ENCODE measurements at places on chromosomes 5 and 9. TPM values are rescaled to one million over a fixed set of nuclear protein-coding genes. Genes with fewer than 3 reads are reported as not detected.

The DDX4 gene
- total RNA-seq, result not detected

The PPIC gene
- 33.9 TPM for total RNA-seq

The ACTBL2 gene
- 0.16 TPM for total RNA-seq

The SMIM32 gene
- not detected for total RNA-seq

The FREM1 gene
- not detected for total RNA-seq

The LHX2 gene
- not detected for total RNA-seq

The FCN2 gene
- total RNA-seq, result not detected

The IFNA21 gene
- not detected for total RNA-seq

The IL7R gene
- total RNA-seq, result 1.0 TPM

The NOXA1 gene
- 0.82 TPM for total RNA-seq

The HMCN2 gene
- under 0.01 TPM for total RNA-seq

The MTX3 gene
- 21.7 TPM for total RNA-seq

The AK8 gene
- 1.9 TPM for total RNA-seq

DNA sequence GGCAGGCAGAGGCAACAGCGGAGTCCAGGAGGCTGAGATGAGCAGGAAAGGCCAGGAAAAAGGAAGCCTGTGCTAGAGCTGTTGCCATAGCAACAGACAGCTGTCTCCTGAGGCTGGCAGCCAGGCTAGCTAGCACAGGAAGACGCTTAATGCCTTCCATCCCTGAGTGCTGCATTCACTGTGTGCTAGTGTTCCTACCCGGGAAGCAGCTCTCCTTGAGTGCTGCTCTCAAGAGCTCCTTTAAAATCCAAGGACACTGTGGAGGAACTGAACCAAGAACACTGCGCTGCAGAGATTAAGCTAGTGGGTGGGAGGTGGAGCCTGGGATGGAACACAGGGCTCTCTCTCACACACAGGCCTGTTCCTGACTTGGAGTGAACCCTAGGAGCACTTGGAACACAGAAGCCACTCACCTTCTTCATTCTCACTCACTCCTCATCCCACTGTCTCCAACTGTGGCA, 53.5 kb upstream of the IL7R start:
- no peak for DNase-seq

GRCh38 chr5:10863763-10864383, 102.8 kb upstream of the DAP start:
- DNase-seq, result peak; percentile 17

DNA sequence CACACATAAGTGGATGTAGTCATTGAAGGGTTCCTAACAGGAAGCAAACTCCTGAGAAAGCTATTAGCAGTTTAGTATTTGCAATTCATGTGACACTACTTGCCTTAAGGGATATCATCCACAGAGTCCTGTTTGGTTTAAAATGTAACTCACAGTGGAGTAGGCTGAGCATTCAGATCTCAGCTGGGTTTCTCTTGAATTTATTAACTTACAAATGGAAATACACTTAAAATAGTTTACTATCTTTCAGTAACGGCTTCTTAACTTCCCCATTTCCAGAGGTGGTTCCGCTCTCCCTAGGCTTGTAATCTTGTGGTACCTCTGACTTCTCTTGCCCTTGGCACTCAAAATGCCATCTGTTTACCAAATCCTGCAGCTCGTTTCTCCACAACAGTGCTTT, 660.7 kb upstream of the ADAMTS16 start:
- no peak for DNase-seq

DNA sequence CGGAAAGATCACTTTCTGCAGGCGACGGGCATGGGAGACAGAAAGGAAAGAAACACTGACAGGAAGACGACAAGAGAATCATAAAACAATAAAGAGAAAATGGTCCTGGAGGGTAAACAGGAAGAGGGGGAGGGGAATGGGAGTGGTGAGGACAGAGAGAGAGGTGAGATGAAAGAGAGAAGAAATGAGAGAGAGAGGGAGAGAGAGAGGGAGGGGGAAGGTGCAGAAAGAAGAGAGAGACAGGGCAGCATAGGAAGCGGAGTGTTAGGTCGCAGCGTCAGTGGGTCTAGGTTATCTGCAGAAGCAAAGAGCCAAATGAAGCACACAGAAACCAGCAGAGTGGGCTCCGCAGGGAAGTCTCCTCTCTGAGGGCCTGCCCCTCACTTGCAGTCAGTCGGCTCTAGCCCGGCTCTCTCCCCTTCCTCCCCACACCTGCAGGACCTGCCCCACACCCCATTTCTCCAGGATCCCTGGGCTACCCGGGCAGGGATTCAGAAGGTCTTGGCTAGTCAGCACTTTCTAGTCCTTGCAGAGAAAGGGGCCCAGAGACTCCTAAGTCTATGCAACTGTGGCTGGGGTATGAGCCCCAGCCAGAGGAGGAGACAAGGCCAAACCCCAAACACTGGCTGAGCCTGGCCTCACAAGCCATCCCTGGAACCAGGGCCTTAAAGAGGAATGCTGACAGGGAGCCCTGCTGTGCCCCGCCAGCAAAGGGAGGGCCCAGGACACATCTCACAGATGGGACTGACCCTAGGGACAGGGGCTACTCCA, 29.7 kb upstream of the MEIKIN start:
- DNase-seq, result no peak

DNA sequence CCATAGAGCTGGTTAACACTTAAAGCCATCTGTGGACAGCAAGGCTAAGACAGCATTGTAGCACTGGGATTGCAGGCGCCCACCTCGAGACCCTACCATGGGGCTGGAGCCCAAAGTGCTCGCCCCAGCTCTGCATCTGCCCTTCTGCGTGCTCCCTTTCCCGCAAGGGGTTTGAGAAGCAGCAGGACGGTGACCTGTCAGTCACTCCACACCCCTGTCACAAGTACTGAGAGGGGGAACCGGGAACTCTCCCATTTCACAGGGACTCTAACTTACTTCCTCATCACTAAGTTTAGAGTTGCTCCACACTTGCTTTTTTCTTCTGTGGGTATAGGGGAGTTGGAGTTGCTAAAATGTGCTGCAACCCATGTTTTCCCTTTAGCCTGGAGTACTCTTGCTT, 273.2 kb downstream of the SMARCA2 start:
- no peak for DNase-seq

DNA sequence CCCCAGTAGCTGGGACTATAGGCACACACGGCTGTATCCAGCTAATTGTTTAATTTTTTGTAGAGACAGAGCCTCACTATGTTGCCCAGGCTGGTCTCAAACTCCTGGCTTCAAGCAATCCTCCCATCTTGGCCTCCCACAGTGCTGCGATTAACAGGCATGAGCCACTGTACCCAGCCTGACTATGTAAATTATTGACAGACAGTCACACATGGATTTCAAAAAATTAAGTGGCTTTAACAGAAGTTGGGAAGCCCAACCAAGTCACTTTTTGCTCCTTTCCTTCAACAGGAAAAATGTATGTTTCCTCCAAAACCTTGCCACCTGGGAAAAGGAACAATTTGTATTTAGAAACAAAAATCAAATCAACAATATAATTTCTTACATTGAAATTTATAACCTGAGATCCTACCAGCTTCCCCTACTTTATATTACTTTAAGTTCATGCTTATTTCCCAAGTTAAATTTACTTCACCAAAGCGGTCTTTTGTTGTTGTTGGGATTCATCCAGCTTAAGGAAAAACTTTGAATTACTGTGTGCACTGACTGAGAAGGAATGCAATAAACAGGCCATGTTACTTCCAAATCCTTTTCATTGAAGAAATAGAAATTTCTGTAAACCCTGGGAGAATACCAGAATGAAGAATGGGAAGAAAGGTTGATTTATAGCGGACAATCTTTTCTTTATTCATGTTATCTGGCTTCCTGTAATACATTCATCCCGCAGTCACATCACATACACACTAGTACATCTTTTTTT, 8.6 kb downstream of the PCA3 start:
- no peak for DNase-seq

DNA sequence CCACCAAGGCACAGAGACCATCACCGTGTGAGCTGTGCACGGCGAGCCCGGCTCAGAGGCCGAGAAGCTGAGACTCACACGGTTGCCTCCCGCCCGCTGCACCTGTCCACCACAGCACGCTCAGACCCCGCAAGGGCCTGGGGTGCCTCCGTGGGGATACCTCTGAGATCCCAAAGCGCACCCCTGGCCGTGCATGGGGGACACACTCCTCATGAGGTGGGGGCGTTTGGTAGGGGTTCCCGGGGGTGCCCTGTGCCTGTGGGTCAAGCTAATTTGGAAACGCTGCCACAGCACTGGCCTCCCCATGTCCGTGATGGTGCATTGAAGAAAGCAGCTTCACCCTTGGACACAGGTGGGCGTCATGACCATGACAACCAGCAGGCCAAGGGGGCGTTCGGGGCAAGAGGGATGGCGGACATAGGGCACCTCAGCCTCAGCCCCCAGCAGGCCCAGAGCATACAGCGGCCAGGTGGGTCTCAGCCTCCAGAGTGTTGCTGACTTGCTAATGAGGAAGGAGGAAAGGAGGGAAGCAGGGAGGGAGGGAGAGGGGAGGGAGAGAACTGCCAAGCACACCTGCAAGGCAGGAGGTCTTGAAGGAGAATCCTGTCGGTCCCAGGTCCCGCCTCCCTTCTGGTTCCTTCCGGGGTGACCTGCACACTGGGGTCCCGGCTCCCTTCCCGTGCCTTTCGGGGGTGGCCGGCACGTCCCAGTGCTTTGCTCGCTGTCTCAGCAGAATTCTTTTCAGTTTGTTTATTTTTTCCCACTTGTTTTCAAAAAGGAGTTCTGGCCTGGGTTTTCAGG, 34.7 kb downstream of the GLT6D1 start:
- DNase-seq, result no peak

GRCh38 chr5:36150676-36151433, 832 bp downstream of the LMBRD2 start:
- DNase-seq, result peak; percentile 55

DNA sequence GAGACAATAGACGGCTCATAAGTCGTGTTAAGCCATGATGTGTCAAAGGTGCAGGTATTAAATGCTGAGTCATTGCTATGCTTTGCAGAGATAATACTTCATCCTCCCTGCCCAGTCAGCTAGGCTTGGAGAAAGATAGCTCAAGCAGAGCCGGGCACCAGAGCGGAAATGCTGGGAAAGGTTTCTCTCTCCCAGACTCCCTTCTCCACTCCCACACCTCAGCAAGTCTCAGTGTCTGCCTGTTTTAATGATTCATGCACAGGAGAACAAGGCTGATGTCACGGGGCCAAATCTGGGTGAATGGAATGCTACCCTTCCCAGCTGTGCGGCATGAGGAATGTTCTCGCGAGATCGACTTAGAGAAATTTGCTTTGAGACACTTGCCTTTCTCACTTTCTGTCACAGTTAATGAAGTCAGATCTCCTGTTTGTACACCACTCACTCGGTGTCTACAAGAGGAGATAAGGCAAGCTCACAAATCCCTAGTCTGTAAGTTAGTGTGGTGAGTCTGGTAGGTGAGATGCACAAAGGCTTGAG, 204.4 kb downstream of the EFNA5 start:
- peak; percentile 98 for DNase-seq

DNA sequence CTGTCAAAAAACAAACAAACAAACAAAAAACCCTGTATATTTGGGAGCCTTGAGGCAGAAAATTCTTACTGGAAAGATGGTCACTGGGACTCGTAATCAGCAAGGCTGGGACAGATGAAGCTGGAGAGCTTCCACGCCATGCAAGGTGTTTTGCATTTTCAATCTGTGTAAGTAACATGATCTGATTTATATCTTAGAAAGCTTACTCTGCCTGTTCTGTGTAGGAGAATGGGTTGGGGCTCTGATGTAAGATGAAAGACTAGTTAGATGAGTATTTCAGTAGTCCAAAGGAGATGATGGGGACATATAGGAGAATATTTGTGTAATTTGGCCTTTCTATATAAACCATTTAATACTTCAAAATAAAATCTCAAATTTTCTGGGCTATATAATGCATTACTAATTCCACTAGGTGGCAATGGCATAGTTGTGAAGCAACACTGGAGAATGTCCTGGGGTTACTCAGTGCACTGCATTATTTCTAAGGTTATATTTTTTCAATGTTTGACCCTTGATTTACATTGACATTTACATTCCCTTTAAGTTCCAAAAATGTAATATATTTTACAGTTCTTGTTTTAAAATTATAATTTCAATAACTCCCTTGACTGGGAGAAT, 21.9 kb upstream of the FSD1L start:
- no peak for DNase-seq

DNA sequence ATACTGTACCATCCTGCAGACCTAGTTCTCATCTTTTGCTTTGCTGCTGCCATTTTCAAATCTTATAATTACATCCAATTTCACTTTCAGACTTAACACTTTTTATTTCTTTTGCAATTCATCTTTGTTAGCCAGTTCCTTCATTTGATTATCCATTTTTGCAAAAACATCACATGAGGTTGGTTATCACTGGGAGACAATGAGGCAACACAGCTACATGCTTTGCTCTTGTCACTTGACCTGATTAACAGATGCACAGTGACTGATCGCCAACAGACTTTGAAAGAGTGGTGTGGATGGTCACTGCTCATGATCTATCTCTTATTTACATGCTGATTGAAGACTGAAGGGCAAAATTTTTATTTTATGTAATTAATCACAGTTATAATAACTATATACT, 17.0 kb upstream of the RNF20 start:
- DNase-seq, result no peak

- DNase-seq, result peak; percentile 81
Measured at GRCh38 chr5:111641533-111642233, 115.3 kb downstream of the NREP start.

- DNase-seq, result peak; percentile 35
Measured at GRCh38 chr9:116990592-116990991, 303.5 kb downstream of the TRIM32 start.

GRCh38 chr5:40486437-40487275, 193.1 kb upstream of the PTGER4 start:
- DNase-seq, result peak; percentile 81

DNA sequence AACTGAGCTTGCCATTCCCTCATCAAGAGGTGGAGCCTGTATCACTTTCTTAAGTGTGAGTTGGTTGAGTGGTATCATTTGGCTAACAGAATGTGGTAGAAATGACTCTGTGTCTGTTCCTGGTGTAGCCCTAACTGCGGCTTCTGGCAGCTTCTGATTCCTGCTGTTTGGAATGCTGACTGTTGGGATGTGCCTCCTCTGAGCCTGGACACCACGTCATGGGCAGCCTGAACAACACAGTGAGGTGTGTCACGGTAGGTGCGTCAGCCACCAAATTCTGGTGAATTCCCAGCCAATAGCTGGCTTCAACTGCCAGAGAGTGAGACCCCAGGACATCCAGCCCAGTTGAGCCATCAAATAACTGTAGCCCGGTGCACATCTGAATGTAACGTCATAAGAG, 6.1 kb upstream of the C9orf152 start:
- DNase-seq, result peak; percentile 72

DNA sequence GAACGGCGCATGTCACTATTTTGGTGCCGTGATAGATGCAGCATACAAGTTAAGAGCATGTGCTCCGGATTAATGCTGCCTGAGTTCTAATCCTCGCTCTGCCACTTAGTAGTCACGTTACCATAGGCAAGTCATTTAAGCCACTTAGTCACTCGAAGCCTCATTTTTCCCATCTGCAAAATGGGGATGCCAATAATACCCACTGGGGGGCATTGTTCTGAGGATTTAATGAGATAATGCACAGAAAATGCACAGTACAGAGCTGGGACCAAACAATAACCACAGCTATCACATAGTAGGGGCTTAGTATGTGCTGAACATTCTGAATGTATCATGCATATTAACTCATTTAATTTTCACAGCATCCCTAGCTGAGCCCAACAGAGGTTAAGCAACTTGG, 9.1 kb downstream of the NIPAL4 start:
- DNase-seq, result no peak

GRCh38 chr5:146066968-146067367, 38.4 kb downstream of the PLAC8L1 start:
- no peak for DNase-seq

All from mammary epithelial cell (primary cell).